ENCODE measurements at places on chromosomes 13 and 19. TPM values are rescaled to one million over a fixed set of nuclear protein-coding genes. Genes with fewer than 3 reads are reported as not detected.

Gene SYT5
- 0.39 TPM for total RNA-seq

Gene ADAMTS10
- 1.2 TPM for total RNA-seq

Gene GSX1
- not detected for total RNA-seq

Gene NLRP9
- not detected for total RNA-seq

Gene WDR88
- not detected for total RNA-seq

Gene UPF3A
- total RNA-seq = 19.5 TPM

Gene NMRK2
- total RNA-seq = not detected

Gene SLC10A2
- not detected for total RNA-seq

Gene CAPN12
- total RNA-seq = not detected

Gene SERPINE3
- total RNA-seq = under 0.01 TPM
